ENCODE measurements at places on chromosomes 1 and 21. TPM values are rescaled to one million over a fixed set of nuclear protein-coding genes. Genes with fewer than 3 reads are reported as not detected.

DNA sequence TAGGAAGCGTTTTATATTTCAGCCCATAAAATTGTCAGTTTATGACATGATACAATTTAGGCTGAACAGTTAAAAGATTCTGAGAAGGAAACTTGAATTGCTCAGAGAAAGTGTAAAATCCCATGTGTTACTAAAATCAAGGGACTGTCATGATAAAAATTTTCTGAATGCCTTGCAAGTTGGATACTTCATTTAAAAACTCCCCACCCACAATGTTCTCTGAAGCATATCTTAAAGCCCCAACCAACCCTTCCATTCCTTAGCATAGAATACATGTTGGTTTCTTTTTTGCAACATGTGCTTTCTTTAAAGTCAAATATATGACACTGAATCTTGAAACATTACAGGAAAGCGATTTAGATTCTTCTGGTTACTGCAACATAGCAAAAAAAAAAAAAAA lies 97.4 kb downstream of the MRPL39 start:
- no peak overlapping the region for H3K4me3 ChIP-seq
- H3K27me3 ChIP-seq = no peaks in the 10 kb centered on the region
- DNase-seq = no peak
- H3K36me3 ChIP-seq = no peaks in the 10 kb centered on the region
- H3K4me1 ChIP-seq = no peaks in the 10 kb centered on the region

GRCh38 chr1:117318426-117318825 lies 48.8 kb upstream of the MAN1A2 start:
- H3K4me1 ChIP-seq = no peaks in the 10 kb centered on the region
- DNase-seq = no peak
- H3K27ac ChIP-seq = no peak overlapping the region
- no peak overlapping the region for H3K4me3 ChIP-seq

GRCh38 chr1:159900086-159900680 lies at the start of gene CFAP45:
Gene CFAP45, minus strand, starts transcription at chr1:159900165. Its CDS starts 67 bp downstream, at chr1:159900098.
- no peak for DNase-seq
- H3K27ac ChIP-seq = peak within 1 kb of the TSS; percentile 4
- H3K4me3 ChIP-seq = no peak within 1 kb of the TSS
- peaks cover 28% of the 10 kb centered on the region for H3K4me1 ChIP-seq

- no peaks in the 10 kb centered on the region for H3K27me3 ChIP-seq
- no peaks in the 10 kb centered on the region for H3K36me3 ChIP-seq
- no peak overlapping the region for H3K27ac ChIP-seq
- H3K4me3 ChIP-seq = no peak overlapping the region
- DNase-seq = no peak
Observed at GRCh38 chr1:79293611-79294010, 287.1 kb upstream of the ADGRL4 start.

- no peak for DNase-seq
- no peak overlapping the region for H3K27ac ChIP-seq
- no peaks in the 10 kb centered on the region for H3K4me1 ChIP-seq
- no peak overlapping the region for H3K4me3 ChIP-seq
- H3K36me3 ChIP-seq = no peaks in the 10 kb centered on the region
Observed at GRCh38 chr1:206649261-206649921, 14.1 kb downstream of the DYRK3 start.

- no peaks in the 10 kb centered on the region for H3K4me1 ChIP-seq
- H3K27ac ChIP-seq = no peak overlapping the region
- no peaks in the 10 kb centered on the region for H3K36me3 ChIP-seq
- DNase-seq = no peak
- H3K4me3 ChIP-seq = no peak overlapping the region
Observed at GRCh38 chr1:172219966-172220365, 200.5 kb upstream of the C1orf105 start.

GRCh38 chr21:32096411-32096810 lies 182.4 kb downstream of the MIS18A start:
- DNase-seq = no peak
- no peak overlapping the region for H3K27ac ChIP-seq
- H3K4me3 ChIP-seq = no peak overlapping the region
- no peaks in the 10 kb centered on the region for H3K4me1 ChIP-seq

GRCh38 chr1:171506525-171507304 lies 21.4 kb downstream of the PRRC2C start:
- H3K27ac ChIP-seq = no peak overlapping the region
- no peaks in the 10 kb centered on the region for H3K36me3 ChIP-seq
- H3K4me3 ChIP-seq = no peak overlapping the region

- no peaks in the 10 kb centered on the region for H3K4me1 ChIP-seq
- no peak overlapping the region for H3K27ac ChIP-seq
- no peak overlapping the region for H3K4me3 ChIP-seq
Observed at GRCh38 chr1:220680085-220680687, 10.0 kb upstream of the C1orf115 start.

DNA sequence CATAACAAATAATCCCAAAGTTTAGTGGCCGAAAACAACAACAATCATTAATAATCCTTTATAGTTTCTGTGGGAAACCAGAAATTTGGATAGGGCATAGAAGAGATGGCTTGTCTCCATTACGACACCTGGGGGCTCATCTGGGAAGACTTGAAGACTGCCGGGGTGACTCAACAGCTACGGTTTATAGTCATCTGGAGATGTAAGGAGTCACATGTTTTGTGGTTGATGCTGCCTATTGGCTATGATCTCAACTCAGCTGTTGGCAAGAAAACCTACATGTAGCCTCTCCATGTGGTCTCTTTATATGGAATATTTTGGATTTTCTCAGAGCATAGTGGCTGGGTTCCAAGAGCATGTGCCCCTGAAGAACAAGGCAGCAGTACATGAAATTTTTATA lies 29.3 kb upstream of the TSPAN2 start:
- H3K4me1 ChIP-seq = no peaks in the 10 kb centered on the region
- H3K27ac ChIP-seq = no peak overlapping the region
- no peak for DNase-seq
- no peak overlapping the region for H3K4me3 ChIP-seq
- H3K27me3 ChIP-seq = no peaks in the 10 kb centered on the region

DNA sequence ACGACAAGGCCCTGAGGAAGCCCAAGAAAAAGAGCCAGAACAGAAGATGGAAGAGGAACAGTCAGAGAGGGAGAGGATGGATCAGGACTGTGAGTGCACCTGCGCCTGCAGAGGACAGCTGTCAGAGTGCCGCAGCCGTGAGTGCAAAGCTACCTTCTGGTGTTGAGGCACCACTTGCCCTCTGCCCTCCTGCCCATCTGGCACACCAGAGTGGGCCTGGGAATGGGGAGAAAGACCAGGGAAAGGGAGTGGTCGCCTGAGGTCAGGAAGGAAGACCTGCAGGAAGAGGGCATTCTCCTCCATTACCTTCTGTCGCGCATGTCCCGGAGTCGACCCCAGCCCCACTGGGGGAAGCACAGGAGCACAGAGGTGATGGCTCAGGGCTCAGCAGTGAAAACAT lies 26.2 kb downstream of the VASH2 start:
- H3K36me3 ChIP-seq = no peaks in the 10 kb centered on the region
- no peak overlapping the region for H3K4me3 ChIP-seq
- H3K27me3 ChIP-seq = no peaks in the 10 kb centered on the region

GRCh38 chr1:55594701-55595100 lies 379.5 kb upstream of the USP24 start:
- DNase-seq = peak; percentile 71
- H3K27me3 ChIP-seq = no peaks in the 10 kb centered on the region
- H3K36me3 ChIP-seq = no peaks in the 10 kb centered on the region
- H3K27ac ChIP-seq = no peak overlapping the region

- no peak overlapping the region for H3K27ac ChIP-seq
- no peak for DNase-seq
- H3K36me3 ChIP-seq = no peaks in the 10 kb centered on the region
- no peaks in the 10 kb centered on the region for H3K4me1 ChIP-seq
- no peak overlapping the region for H3K4me3 ChIP-seq
- no peaks in the 10 kb centered on the region for H3K27me3 ChIP-seq
Observed at GRCh38 chr21:17925899-17926298, 106.7 kb upstream of the C21orf91 start.

DNA sequence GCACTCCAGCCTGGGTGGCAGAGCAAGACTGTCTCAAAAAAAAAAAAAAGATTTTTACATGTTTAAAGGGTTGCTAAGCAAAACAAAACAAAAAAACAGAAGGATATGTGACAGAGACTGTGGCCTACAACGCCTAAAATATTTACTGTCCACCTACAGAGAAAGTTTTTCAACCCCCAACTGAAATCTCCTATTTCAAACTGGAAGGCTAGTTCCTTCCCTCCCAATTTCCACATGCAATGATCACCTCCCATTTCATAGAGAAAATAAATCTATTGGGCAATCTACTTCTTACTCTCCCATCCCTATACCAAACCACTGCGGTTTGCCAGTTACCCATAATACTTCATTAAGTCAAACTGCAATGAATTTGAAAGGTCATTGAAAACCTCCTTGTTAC lies 74.2 kb downstream of the ST3GAL3 start:
- no peak for DNase-seq
- H3K27me3 ChIP-seq = no peaks in the 10 kb centered on the region

- H3K36me3 ChIP-seq = no peaks in the 10 kb centered on the region
- no peaks in the 10 kb centered on the region for H3K4me1 ChIP-seq
- no peak for DNase-seq
- no peak overlapping the region for H3K27ac ChIP-seq
- H3K4me3 ChIP-seq = no peak overlapping the region
Observed at GRCh38 chr1:28208818-28209441, 23.9 kb downstream of the DNAJC8 start.

GRCh38 chr1:193472838-193473398 lies 286.5 kb upstream of the B3GALT2 start:
- no peak overlapping the region for H3K27ac ChIP-seq
- no peaks in the 10 kb centered on the region for H3K4me1 ChIP-seq
- H3K36me3 ChIP-seq = no peaks in the 10 kb centered on the region
- DNase-seq = no peak
- H3K27me3 ChIP-seq = no peaks in the 10 kb centered on the region

DNA sequence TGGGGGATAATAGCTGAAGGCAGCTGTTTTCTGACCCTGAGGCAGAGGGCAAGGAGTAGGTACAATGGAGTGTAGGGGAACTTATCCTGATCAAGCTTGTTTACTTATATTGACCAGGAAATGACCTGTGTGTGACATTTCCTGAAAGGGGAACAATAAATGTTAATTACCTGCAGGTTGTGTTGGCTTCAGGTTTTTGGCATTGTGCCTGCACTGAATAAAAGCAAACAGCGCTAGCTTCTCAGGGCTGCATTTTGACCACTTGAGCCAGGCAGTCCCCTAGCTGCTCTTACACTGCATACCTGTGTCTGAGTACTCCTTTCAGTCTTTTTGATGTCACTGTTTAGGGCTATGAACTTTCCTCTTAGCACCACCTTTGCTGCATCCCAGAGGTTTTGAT lies 40.6 kb downstream of the DRAM2 start:
- H3K4me3 ChIP-seq = no peak overlapping the region
- H3K27ac ChIP-seq = no peak overlapping the region
- DNase-seq = no peak
- no peaks in the 10 kb centered on the region for H3K4me1 ChIP-seq
- no peaks in the 10 kb centered on the region for H3K27me3 ChIP-seq

- no peaks in the 10 kb centered on the region for H3K4me1 ChIP-seq
- no peaks in the 10 kb centered on the region for H3K27me3 ChIP-seq
- DNase-seq = no peak
- no peak overlapping the region for H3K27ac ChIP-seq
- no peak overlapping the region for H3K4me3 ChIP-seq
Observed at GRCh38 chr1:45442272-45442671, 48.7 kb downstream of the TESK2 start.

GRCh38 chr1:203225071-203225470 lies 4.4 kb downstream of the CHIT1 start:
- no peak for DNase-seq
- no peak overlapping the region for H3K4me3 ChIP-seq
- H3K27me3 ChIP-seq = no peaks in the 10 kb centered on the region
- no peaks in the 10 kb centered on the region for H3K36me3 ChIP-seq
- H3K27ac ChIP-seq = no peak overlapping the region
- no peaks in the 10 kb centered on the region for H3K4me1 ChIP-seq

GRCh38 chr1:180912211-180912800 lies 391 bp upstream of the KIAA1614 start:
- H3K27me3 ChIP-seq = no peaks in the 10 kb centered on the region
- H3K36me3 ChIP-seq = no peaks in the 10 kb centered on the region
- H3K4me1 ChIP-seq = peaks cover 21% of the 10 kb centered on the region

GRCh38 chr1:19765623-19766022 lies 34.1 kb downstream of the TMCO4 start:
- no peaks in the 10 kb centered on the region for H3K4me1 ChIP-seq
- no peak for DNase-seq
- H3K27ac ChIP-seq = no peak overlapping the region
- no peaks in the 10 kb centered on the region for H3K27me3 ChIP-seq

The LEPR gene
- total RNA-seq = 16.2 TPM

The WLS gene
- 68.0 TPM for total RNA-seq

The LY9 gene
- total RNA-seq = 4.7 TPM

The C1orf226 gene
- total RNA-seq = 2.7 TPM

The FCMR gene
- 12.3 TPM for total RNA-seq

The MATN1 gene
- total RNA-seq = 0.49 TPM

The RIPPLY3 gene
- total RNA-seq = not detected

The SELL gene
- not detected for total RNA-seq

The SYT11 gene
- 20.9 TPM for total RNA-seq

The SLC9C2 gene
- not detected for total RNA-seq

The LCE1E gene
- not detected for total RNA-seq

The LGR6 gene
- total RNA-seq = 6.6 TPM
